NCI-H1694 (cell line): ENCODE measurements at places on chromosomes 5 and 9.
A peak's percentile ranks its signal among the peaks of the same experiment; 100 is the strongest.

DNA sequence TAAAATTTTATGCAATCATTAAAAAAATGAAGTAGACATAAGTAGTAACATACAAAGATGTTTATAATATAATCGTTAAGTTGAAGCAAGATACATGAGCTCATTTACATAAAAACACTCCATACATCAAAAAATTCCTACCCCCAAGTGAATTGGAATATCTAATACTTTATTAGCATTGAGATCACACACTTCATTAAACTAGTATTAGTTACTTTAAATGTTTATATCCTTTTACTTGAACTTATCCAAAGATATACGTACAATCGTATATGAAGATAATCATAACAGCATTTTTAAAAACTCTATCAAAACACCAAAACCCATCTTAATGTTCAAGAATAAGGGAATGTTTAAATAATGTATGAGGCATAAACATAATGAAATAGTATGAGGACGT lies 275.1 kb downstream of the RFX3 start:
- DNase-seq, result no peak

DNA sequence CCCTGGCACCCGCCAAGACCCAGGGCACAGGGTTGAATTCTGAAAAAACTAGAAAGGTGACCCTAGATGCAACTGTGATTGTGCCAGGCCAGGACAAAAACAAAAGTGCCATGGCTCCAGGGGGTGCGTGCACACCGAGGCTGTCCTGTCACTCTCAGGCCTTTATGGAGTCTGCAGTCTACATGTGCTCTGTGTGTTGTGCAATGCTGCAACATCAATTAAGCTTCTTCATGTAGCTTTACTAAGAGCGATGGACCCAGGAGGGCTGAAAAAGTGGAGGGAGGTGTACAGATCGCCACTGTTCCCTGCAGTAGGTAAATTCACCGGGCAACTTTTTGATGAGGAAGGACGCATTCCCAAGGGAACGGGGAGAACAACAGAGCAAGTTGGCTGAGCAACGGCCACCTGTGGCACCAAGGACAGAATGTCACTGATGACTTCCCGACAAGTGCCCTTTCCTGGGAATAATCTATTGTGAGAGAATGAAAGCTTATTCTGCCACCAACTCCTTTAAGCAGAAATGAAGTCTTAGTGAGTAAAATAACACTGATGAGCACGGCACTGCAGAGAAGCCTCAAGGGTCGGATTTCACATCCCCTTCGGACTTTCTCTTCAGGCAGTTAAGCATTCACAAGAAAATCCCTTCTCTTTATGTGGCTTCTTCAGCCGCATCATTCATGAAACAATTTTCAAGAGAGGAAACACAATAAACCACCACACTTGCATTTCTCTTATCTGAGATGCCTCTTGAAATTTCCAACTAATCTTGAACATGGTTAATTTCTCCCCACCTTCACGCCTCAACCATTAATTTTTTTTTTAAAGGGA lies 149.6 kb downstream of the DROSHA start:
- no peak for DNase-seq

DNA sequence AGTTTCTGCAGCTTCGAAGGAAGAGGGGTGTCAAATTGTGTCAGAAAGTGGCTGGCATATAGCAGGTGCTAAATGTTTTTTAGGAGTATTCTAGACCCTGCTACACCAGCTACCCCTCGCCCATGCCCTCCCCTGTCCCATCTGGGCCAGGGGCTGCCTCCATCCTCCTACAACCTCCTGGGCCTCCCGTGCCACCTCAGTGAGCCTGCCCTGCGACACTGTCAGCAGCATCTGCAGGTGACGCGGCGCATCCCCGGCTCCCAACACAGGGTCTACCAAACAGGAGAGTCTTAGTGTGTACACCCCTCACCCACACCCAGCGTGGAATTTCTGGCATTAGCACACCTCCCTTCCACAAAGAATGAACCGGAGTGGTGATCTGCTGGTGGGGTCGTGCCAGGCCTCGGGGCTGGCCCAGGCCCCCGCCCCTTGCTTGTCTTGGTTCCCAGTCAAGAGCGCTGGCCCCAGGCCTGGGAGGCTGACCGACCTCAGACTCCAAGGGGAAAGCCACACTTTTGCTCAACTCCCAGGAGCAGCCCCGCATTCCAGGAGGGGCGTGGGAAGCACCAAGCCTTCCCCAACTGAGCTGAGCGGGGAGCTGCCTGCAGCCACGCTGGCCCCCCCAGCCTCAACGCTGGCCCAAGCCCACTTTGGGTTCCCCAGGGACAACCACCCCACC lies 55.2 kb downstream of the NEURL1B start:
- no peak for DNase-seq

GRCh38 chr5:86841000-86841644 lies 223.4 kb downstream of the COX7C start:
- no peak for DNase-seq

DNA sequence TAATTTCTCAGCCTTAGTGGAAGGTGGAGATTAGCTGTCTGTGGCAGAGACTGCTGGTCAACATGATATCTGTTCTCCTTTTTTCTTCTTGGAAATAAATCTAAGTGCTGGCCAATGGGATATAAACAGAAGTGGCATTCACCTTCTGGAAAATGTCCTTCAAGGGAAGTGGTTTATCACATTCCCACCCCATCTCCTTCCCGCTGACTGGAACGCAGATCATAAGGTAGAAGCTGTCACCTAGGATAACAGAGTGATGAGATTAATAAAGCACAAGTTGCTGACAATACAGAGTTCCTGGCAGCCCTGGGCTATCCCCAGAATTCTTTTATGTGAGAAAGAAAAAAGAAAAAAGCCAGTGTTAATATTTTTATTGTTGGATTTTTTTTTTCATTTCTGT lies 109.7 kb upstream of the OSMR start:
- DNase-seq, result no peak

- DNase-seq, result no peak
Observed at GRCh38 chr5:10257870-10258269, 7.8 kb downstream of the CCT5 start.

DNA sequence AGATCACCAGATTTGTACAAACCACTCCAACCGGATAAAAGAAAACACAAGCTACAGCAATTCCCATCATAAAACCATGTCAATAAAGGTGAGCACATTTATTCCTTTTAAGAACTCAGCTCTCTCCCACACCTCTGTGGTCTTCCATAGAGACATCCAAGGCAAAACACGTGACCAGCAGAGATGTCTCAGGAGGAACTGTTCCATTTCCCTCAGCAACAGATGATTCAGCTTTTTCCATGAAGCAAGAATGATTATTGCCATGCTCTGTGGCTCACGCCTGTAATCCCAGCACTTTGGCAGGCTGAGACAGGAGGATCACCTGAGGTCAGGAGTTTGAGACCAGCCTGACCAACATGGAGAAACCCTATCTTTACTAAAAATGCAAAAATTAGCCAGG lies 15.8 kb downstream of the GZMK start:
- DNase-seq, result no peak

DNA sequence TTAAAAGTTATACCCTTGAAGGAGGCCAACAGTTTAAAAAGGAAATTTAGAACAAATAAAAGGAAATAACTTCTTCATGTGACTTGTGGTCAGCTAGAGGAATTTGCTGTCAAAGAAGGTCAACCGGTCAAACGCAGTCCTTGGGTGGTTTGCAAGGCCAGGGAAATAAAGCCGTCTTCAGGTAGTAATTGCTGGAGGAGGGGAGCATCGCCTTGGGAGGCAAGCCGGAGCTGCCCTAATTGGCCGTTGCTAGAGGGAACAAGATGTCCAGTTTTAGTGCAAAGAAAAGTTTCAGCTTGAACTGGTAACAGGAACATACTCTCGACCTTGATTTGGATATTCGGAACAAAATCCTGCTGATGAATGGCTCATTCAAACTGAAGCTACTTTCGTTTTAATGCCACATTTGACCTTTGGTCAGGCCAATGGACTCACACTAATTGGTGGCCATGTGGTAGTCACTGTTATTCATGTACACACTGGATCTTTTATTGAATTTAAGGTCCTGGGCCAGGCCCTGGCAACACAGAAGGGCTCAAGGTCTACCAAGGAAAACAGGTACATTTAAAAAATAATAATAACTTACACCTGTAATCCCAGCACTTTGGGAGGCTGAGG lies 47.0 kb upstream of the MYO10 start:
- no peak for DNase-seq

DNA sequence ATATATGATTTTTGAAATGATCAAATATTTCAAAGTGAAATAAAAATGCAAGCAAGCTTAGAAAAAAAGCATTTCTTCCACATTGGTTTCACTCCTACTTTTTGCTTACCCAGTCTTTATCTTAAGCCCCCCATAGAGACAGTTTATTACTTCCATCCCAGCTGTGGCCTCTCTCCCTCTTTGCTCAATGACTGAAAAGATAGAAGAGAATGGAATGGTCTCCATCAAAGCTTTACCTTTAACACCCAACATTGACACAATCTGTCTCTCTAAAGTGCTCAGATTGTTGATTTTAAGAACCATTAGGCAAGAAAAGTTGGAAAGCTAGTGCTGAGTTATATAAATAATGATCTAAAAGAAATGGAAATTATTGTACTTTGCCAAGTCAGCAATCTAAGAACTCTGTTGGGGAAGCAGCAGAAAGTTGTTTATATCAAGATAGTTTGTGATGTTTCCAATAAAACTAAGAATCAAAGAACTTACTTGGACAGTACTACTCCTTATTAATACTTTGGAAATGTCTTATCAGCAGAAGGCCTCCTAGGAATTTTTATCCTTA lies 277.5 kb upstream of the NREP start:
- no peak for DNase-seq

- no peak for DNase-seq
Observed at GRCh38 chr9:117034866-117035265, 347.8 kb downstream of the TRIM32 start.

GRCh38 chr9:3733039-3733408 lies 207.2 kb upstream of the RFX3 start:
- DNase-seq, result no peak

GRCh38 chr5:145887976-145888574 lies 15.3 kb upstream of the GRXCR2 start:
- DNase-seq, result no peak

DNA sequence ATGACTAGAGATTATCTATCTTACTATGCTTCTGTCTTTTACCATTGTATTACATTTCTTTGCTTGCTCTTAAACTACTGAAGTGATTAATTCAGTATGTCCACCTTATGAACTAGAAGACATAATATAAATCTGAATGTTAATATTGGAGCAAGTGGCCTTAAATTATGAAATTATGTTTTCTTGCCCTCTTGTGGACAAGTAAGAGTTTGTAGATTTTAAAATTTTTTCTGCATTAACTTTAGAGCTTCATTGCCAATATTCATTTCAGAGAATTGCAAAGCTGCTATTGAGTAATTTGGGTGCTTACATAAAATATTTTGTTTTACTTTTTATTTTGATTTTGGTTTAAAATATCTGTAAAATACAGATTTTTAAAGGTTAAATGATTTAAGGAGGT lies 55.3 kb downstream of the RANBP17 start:
- DNase-seq, result no peak

- DNase-seq, result no peak
Observed at GRCh38 chr5:76771705-76772405, 47.0 kb upstream of the F2RL1 start.

- DNase-seq, result no peak
Observed at GRCh38 chr5:119393746-119394145, 37.9 kb downstream of the TNFAIP8 start.

GRCh38 chr5:68148096-68148495 lies 67.5 kb upstream of the PIK3R1 start:
- DNase-seq, result no peak

DNA sequence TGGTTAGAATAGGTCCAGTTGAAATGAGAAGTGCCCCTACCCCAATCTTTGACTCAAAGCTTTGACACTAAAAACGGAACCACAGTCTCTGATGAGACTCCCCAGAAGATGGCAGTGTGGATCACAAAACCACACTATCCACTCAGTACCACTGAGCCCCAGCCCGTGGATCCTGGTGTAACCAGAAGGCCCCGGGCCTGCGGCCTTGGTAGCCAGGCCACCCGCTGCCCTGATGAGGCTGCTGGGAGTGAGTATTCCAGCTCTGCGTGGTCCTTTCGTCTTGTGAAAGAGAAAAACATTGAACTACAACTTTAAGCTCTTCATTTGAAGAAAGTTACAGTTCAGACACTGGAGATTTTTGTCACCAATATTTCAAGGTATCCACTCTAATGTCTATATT lies 42.2 kb upstream of the FBP1 start:
- peak; percentile 18 for DNase-seq

- no peak for DNase-seq
Observed at GRCh38 chr9:116749772-116750171, 62.7 kb downstream of the TRIM32 start.

DNA sequence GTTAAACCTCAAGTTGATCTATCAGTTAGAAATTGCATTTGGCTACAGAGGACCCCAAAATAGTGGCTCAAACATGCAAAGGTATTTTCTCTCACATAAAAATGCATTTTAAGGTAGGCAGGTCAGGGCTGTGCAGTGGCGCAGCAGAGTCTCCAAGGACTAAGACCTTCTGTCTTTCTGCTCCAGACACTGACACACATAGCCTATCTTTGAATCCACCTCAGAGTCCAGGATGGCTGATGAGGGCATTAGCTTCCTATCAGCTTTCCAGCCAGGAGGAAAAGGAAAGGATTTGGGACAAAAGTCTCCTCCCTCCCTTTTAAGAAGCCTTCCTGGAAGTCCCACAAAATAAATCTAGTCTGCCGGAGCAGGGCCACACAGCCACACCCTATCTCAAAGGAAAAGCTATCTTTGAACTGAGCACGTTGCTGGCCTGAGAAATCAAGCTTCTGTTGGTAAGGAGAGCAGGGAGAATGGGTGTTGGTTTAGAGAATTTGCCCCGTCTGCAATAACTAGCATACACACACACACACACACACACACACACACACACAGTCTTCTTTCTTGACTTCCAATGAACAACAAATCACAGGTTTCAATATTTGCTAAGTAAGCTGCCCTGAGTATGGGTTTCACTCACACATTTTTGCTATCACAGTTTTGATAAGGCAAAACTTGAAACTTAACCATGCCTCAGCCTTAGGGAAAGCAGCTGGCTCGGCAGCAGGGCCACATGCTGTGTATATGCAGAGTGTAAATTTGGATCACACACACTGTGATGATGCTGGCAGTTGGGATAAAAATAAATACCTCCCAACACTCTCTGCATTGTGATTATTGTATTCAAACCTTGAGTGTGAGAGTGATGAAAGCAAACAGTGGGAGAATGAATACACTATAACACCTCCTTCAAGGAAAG lies 116.6 kb upstream of the MAP3K1 start:
- DNase-seq, result peak; percentile 68

DNA sequence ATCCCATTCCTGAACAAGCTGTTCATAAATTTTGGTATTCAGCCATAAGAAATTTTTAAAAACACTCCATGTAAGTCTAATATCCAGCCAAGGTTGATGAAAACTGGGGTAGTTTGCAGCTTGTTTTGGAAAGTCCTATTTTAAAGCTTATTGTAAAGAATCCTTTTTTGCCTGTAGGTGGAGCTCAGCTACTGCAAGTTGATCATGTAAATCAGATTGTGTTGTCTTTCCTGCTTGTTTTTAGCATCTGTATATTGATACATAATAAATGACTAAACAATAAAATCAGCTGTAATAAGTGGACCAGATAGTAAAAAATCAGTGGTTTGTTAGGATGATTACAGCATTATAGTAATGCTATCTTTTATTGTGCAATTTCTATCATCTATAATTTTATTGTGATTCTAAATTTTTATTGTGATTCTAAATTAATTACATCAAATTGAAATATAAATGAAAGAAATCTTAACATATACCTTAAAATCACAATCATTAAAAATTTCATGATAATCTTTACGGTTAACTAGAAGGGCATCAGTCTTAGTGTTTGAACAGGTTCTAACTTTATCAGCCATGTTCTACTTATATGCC lies 42.4 kb downstream of the CWC27 start:
- DNase-seq, result peak; percentile 4

- DNase-seq, result no peak
Observed at GRCh38 chr9:124869466-124869985, 7.6 kb downstream of the ARPC5L start.

- peak; percentile 86 for DNase-seq
Observed at GRCh38 chr5:91556-92263, at the start of gene PLEKHG4B. PLEKHG4B (plus strand) TSS chr5:92168; CDS start chr5:92232, 64 bp downstream.
